NCI-H748 treated with DMSO at 0.1 percent for 48 hours (cell line): ENCODE measurements at places on chromosomes 16 and 17.

DNA sequence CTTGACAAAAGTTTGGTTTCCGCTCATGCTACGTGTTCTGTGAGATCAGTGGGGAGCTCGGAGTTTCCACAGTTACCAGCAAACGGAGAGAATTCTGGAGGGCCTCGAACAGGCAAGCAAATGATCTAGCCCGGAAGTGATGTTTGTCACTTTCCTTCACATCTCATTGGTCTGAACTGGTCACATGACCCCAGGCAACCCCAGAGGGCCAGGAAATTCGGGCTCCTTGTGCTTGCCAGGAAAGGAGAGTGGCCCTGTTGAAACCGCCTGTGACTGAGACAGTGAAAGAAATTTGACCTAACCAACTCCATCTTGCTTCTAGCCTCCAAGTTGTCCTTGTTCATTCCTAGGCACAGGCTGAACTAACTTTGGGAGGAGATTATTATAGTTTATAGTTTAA lies 23.0 kb downstream of the SPPL2C start:
- DNase-seq = no peak

- DNase-seq = no peak
These were observed 900.0 kb upstream of the GOT2 start for GRCh38 chr16:59634004-59634579.

DNA sequence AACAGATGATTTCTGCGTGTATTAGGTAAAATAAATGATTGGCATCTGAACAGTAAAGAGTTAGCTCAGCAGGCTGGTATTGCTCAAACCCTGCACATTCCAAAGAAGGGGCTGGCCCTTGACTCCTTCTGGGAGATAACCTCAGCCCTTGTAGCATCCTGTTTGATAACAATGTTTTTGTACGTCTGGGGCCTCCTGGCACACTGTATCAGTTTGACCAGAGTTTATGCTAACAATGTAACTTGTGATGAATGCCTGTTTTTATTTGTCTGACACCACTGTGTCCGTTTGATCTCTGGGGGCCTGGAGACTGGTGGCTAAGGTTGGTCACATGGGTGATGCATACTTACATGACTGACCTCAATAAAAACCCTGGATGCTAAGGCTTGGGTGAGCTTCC lies 43.8 kb upstream of the NDRG4 start:
- DNase-seq = no peak

DNA sequence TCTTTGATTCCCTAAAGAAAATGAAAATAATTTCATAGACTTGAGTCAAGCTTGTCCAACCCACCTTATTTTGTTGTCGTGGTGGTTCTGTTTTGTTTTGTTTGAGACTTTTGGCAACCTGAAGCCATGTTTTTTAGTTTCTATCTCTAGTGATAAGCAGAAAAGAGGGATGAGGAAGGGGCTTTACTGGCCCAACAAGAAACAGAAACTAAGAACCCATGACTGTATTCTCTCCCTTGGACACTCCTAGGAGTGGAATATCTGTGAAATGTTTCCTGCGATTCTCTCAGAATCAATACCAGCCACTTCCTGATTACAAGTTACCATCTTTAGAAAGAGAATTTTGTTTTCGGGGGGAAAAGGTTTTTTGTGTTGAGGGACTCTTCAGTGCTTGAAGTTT lies 207.5 kb downstream of the PRKCA start:
- DNase-seq = no peak

- no peak for DNase-seq
These were observed at the start of gene OR3A2 for GRCh38 chr17:3385869-3386816. TSS of gene OR3A2 (minus strand) at chr17:3386308.

- DNase-seq = peak; percentile 22
These were observed 337.1 kb downstream of the CNTNAP4 start for GRCh38 chr16:76614269-76614668.
